ENCODE measurements at places on chromosomes 7 and 10.

DNA sequence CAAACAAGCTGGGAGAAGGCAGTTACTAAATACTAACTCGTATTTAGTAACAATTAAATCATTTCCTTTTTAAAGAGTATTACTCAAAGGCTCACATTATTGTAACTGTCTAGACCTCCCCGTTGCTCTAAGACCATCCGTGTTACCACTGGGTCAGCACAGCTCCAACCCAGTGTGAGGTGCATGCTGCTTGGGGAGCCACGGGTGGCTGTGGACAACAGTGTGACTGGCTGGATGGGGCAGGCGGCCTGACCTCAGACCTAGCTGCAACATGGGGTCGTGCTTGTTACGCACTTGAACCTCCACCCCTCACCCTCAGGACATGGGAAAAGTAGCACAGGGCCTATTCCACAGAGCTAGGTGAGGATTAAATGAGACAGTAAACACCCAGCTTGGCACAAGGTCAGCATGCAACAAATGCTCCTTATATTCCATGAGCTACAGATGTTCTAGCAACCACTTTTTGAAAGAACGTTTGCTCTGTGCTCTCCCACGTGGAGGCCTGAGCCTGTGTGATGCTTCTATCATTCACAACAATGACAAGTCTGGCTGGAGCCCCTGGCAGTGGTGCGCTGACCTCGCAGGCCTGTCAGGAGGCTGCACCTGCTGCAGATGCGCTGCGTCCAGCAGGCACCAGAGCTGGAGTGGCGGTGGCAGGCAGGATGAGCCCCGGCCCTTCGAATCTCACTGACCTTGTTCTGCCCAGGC is 135.7 kb downstream of the PKD1L1 start:
- no peak for DNase-seq

DNA sequence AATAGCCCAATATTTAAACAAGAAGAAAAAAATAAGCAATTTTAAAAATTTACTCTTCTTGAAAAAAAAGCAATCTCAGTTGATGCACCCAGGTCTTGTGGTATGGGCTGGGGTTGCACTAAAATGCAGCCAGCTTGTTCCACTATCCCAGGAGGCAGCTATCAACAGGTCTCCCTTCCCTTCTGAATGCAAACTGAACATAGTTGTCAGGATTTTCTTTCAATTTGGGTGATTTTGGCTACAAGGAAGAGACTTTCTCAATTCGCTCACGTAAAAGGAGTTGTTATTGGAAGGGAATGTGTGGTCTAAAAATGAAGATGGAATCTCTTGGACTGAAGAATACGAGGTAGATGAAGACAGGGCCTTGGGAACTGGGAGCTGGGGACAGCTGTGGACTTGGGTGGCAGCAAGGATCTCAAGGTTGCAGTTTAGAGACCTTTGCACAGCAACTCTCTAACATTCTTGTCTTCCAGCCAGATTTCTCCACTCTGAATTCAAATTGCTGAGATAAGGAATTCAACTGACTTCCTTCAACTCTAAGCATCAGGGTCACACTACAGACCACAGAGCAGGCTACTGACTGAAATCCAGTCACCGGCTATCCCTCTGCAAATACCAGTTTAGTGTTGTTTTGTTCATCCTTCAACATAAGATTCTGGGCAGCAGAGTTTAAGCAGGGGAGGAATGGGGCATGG is 3.1 kb upstream of the TMEM26 start:
- DNase-seq = no peak

DNA sequence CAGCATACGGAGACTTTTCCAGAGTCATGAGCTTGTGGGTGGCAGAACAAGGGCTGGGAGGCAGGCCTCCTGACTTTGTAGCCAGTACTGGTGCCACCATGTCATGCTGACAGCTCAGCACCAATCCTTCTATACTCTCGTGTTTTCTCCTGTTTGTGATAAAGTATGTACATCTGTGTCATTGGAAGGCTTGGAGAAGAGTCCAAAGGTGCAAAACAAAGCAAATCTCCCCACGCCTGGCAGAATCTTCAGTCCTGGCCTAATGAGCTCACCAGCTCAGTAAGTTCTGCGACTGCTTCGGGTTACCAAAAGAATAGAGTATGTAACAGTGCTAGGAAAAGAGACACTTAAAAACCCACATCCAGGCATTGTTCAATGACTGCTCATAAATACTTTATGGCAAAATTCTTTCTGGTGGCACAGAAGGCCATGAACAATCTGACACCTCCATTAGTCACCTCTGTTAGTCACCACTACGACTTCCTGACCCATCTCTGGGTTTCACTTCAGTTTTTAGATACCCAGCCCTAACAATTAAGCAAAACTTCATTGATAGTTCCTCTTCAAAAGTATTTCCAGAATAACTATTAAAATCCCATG is 24.5 kb downstream of the STEAP1 start:
- no peak for DNase-seq

DNA sequence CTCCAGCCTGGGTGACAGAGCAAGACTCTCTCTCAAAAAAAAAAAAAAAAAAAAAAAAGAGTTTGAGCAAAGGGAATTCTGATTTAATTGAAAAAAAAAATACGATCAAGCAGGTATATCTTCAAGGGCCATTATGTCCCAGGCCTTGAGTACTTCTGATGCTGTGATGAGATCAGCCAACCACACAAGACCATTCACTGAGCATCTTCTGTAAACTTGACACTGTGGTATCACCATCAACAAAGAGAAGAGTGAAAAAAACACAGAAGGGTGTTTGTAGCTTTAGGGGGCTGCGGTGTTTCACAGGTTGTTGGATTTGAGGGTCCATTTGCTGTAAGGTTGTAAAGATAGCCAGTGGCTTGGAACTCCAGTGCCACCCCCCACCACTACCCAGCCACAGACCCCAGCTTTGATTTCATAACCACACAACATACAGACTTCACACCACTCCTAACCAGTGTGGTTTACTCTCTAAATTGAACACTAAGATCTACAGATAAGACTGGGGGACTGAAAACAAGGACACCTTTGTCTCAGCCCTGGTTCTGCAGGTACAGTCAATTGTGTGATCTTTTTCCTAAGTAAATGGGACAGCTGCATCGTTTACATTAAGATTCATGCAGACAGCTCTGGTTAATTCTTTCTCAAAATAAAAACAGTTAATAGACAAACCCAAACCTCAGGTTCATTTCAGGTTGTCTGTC is 66.4 kb downstream of the CDC123 start:
- no peak for DNase-seq

DNA sequence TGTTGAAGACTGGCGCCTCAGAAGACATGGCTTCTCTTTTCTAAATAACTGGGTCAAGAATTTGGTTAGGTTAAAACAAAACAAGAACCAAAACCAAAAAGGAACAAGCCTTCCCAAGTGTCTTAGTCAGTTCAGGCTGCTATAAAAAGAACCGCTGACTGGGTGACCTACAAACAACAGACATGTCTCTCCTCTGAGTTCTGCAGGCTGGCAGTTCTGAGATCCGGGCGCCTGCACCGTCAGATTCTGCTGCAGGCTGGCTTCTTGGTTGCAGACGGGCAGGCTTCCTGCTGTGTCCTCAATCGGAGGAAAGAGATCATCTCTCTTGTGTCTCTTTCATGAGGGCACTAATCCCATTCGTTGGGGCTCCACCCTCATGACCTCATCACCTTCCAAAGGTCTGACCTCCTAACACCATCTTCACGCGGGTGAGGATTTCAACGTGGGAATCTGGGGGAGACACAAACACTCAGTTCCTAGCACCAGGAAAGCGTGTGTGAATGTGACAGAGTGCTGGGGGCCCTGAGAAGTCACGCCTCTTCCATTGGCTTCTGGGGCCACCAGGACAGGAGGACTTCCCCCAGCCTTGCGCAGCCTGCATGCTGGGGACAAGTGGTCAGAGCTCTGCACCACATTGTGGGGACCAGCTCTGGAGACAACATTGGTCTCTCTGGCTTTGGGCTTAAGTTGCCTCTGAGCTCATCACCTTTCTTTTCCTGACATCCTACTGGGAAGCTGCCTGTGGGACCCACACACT is 63.1 kb downstream of the ASB13 start:
- no peak for DNase-seq

GRCh38 chr7:121574109-121574508 is 178.0 kb upstream of the FAM3C start:
- DNase-seq = no peak

GRCh38 chr7:90972906-90973550 is 291.2 kb upstream of the FZD1 start:
- no peak for DNase-seq

- DNase-seq = peak; percentile 3
Observed at GRCh38 chr7:123154231-123154860, 45.4 kb downstream of the SLC13A1 start.

DNA sequence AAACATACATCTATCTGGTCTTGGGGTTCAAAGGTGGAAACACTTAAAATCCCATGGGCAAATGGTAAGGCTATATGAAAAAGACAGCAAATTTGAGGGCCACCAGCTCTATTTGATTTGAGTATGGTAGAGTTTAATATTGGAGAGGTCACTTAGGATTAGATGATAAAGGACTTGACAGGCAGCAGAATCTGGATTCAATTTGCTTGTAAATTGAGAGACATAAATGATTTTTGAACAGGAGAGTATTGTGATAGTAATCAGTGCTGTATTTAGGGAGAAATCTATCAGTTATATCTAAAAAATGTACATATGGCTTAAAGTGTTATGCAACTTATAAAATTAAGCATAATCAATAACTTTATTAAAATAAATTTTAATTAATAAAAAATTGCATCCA is 155.2 kb downstream of the SEMA3A start:
- no peak for DNase-seq

GRCh38 chr7:137592232-137592896 is 248.8 kb upstream of the PTN start:
- DNase-seq = no peak

GRCh38 chr10:126598009-126598408 is 72.5 kb downstream of the C10orf90 start:
- no peak for DNase-seq

GRCh38 chr10:73433538-73433867 is at the start of gene MSS51:
TSS of gene MSS51 (minus strand) at chr10:73433561. CDS start at chr10:73428284, 5,277 bp downstream.
- no peak for DNase-seq

DNA sequence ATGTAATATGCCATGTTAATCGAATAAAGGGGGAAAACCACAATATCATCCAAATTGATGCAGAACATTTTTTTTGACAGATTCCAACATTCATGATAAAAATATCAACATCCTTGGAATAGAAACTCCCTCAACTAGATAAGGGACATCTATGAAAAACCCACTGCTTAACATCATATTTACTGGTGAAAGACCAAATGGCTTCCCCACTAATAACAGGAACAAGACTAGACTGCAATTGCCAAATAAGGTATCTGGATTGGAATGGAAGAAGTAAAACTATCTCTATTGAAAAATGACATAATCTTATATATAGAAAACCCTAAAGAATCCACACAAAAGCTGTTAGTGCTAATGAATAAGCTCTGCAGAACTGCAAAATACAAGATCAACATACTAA is 27.8 kb downstream of the SMURF1 start:
- no peak for DNase-seq

- peak; percentile 77 for DNase-seq
Observed at GRCh38 chr10:73771722-73772280, 10.0 kb upstream of the CHCHD1 start.

DNA sequence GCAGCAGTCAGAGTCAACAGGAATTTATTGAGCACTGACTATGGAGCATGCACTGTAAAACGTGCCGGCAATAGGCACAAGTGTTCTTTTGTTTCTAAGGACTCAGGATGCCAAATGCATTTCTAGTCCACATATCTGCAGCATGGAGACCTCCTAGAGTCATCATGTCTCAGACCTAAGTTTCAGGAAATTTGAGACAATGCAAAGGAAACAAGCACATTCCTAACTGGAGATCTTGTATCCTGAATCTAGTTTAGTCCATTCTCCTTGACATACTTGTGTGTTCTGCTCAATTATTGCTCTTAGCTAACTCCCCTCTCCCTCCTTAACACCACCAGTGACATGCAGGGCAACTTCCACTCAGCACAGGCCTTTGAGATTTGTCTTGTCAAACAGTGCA is 173.2 kb downstream of the ZNF438 start:
- no peak for DNase-seq

GRCh38 chr10:122981066-122981464 is 864 bp downstream of the PSTK start:
- DNase-seq = no peak
